ENCODE measurements at places on chromosomes 2 and 18.

GRCh38 chr2:23635442-23636340 lies 250.7 kb downstream of the KLHL29 start:
- DNase-seq = no peak

GRCh38 chr18:51614033-51614432 lies 416.6 kb upstream of the MEX3C start:
- DNase-seq = peak; percentile 24

DNA sequence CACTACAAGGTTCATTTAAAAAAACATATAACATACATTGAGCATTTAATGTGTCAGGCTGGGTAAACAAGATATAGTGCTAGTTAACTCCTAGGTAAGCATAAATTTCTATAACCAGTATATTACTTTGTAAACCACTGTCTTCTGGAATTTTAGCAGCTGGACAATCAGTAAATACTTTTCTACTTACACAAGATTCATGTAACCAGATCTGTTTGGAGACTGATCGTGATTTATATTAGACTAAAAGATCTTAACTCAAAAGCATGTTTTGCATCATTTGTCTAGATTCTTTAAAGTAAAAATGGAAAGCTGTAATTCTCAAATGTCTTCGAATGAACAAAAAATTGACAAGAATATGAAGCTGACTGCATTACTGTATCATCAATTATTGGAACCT lies 941 bp upstream of the SGO2 start:
- DNase-seq = no peak

DNA sequence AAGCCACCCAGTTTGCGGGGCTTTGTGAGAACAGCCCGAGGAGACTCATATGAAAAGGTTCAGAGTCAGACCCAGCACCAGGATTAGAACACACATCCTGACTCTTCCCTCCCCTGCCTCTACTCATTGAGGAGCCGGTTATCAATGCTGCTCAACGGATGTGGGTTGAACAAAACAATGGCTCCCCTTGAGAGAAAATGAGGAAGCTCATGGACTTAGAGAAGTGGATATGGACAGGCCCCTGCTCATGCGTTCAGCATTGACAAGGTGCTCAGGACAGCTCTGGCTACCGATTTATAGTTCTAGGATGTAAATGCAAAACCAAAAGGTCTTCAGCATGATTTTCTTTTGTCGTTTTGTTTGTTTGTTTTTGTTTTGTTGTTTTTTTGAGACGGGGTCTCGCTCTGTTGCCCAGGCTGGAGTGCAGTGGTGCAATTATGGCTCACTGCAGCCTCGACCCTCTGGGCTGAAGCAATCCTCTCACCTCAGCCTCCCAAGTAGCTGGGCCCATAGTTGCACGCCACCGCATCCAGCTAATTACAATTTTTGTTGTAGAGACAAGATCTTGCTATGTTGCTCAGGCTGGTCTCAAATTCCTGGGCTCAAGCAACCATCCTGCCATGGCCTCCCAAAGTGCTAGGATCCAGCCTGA lies 32.0 kb upstream of the AGAP1 start:
- no peak for DNase-seq

GRCh38 chr18:46461993-46462392 lies 195.0 kb downstream of the LOXHD1 start:
- no peak for DNase-seq

DNA sequence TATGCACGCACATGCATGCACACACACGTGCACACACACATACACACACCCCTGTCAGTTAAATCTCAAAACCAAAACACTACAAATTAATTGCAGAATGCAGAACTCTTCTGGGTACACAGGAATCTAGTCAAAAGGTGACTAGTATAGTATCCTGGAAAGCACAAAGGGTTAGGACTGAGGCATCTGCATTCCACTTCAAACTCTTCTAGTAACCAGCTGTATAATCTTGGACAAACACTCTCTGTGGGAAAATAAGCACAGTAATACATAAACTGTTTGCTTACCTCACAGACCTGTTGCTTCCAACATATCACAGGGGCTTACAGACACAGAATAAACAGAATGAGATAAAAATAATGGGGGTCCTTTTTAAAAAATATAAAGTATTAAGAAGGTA lies 49.1 kb downstream of the TTC21B start:
- DNase-seq = no peak

DNA sequence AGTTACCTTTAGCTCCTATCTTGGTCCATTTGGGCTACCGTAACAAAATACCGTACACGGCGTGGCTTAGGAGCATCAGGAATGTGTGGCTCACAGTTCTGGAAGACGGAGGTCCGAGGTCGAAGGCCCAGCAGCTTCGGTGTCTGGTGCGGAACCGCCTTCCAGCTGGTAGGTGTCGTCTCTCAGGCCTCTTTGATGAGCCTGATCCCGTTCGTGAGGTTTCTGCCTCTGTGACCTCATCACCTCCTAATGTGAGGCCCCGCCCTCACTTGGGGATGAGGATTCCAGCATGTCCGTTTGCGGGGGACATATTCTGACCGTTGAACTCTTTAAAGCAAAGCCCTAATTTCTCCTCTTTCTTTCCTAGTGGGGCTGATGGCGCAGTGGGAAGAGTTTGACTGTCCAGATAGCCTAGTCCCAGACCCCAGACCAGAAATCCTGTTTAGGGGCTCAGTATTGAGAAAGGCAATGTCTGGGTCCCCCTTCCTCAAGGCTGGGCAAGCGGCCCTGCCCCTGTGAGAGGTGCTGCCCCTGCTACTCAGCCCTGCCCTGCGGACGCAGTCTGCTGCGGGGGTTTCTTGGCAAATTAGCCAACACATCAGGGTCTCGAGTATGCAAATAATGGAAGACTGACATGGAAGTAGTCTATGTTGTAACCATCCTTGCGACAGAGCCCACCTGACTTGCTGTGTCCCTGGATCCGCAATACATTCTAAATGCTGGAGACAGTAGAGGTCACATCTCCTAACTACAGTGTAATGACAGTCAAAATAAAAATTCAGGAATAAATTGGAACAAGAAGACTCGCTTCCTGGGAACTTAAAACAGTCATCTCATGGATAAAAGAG lies 128.0 kb downstream of the ASB1 start:
- DNase-seq = no peak

DNA sequence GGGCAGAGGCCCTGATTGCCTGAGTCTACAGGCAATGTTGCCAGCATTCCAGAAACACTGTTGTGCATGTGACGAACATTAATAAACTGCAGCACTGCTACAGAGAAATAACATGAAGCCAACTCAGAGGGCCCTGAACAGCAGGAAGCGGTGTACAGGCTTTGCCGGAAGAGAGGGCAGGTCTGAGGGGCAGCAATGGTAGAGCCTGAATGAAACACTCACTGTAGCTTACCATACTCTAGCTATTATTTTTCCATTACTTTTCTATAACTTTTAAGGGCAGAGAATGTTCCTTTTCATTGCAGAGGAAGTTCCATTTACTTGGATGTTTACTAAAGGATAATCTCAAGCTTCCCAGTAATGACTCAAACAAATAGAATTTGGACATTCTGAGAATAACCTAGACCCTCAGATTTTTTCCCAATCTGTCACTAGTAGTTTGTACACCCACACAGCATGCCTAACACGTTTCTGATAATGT lies 150.4 kb downstream of the MTX2 start:
- no peak for DNase-seq

GRCh38 chr18:75052475-75052874 lies 156.5 kb downstream of the PTGR3 start:
- no peak for DNase-seq

GRCh38 chr2:121650315-121650930 lies 1.2 kb upstream of the CLASP1 start:
- no peak for DNase-seq

GRCh38 chr2:200812122-200813022 lies 662 bp downstream of the BZW1 start:
- peak; percentile 45 for DNase-seq

DNA sequence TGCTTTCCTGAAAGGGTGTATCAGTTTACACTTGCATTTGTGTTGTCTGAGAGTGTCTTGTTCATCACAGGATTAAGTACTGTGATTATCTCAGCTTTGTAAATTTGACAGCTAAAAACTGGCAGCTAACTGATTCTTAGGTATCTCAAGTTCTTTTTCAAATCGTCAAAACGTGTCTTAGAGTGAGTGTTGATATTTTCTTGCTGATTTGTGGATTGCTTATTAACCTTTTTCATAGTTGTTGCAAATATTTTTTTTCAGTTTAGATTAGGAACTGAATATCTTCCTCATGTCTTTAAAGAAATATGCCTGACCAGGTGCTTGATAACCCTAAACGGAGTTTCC lies 41.9 kb downstream of the LRRFIP1 start:
- DNase-seq = no peak

- no peak for DNase-seq
Observed at GRCh38 chr2:69701100-69701945, 40.6 kb upstream of the ANXA4 start.

DNA sequence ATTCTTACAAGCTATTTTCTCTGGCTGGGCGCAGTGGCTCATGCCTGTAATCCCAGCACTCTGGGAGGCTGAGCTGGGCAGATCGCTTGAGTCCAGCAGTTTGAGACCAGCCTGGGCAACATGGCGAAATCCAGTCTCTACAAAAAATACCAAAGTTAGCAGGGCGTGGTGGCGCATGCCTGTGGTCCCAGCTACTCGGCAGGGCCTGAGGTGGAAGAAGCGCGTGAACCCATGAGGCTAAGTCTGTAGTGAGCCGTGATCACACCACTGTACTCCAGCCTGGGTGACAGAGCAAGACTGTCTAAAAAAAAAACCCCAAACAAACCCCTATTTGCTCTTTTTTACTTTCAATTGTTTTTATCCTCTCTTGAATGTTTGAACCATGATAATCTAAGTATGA lies 37.0 kb downstream of the PPP4R1 start:
- DNase-seq = no peak

DNA sequence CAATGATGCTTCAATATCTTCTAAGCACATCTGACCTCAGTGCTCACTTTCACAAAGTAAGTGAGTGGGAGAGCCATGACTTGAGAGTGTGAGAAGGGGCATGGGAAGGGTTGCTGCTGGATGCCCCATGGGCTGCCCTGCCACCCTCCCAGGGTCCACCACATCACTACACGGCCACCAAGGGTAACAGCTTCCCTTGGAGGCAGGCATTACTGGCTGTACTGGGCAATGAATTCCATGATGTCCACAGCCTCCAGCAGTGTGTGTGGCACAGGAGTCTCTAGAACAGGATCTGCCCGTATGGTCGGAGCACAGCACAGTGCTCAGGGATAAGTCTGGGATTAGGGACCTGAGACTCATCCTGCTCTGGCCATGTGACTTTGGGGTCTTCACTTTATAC lies 481.0 kb upstream of the MYT1L start:
- no peak for DNase-seq

- DNase-seq = no peak
Observed at GRCh38 chr2:48900321-48901014, 144.9 kb upstream of the LHCGR start.

GRCh38 chr2:160338901-160339685 lies 139.0 kb upstream of the ITGB6 start:
- DNase-seq = no peak

- DNase-seq = no peak
Observed at GRCh38 chr2:188380280-188380679, 88.6 kb downstream of the GULP1 start.

DNA sequence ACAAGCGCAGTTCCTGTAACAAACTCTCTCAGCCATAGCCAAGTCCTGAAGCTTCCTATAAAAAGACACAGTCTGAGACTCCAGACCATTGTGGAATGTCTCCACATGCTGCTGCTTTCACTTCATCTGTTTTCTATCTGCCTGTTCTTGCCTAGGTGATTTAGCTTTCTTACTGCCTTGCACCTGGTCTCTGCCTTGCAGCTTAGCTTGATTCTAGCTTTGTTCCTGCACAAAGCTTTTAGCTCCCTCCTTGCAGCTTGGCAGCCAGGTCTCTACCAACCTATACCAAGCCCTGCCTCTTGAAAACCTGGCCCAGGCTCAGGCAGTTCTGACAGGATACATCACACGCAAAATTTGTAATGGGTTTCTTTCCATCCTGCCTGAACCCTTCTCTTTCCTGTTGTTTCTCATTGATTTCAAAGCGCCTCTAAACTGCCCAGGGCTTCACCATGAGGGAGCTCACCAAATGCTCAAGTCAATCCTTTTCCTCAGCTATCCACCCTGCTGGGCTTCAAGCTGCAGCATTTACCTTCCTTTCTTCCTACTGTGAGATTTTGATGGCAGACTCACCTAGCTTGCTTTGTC lies 941.3 kb upstream of the NXPH2 start:
- DNase-seq = no peak

DNA sequence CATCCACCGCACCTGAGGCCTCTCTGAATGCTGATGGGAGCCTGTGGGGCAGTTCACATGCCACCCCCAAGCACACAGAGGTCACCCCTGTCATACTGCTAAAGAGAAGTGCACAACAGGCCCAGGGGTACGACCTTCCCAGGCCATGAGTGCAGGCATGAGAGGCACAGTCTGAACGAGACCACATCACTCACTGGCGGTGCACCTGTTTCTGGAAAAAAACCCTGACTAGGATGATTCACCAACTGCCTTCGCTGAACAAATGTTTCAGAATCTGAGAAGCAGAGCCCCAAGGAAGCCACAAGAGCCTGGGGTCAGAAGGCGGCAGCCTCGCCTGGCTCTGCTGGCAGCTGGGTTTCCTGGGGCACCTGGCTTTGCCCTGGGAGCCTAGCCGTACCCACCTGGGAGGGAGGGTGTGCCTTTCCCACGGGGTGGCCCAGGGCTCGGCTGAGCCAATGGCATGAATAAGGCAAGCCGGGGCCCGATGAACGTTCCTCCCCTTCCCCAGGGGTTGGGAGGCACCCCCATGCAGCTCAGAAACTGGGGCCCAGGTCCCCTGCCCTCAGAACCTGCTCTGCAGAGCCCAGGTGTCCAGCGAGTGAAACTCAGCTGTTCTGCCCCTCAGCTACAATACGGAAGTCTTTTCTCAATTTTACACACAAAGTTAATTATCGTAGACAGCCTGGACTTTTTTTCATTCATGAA lies 73.8 kb downstream of the HDAC4 start:
- DNase-seq = no peak

DNA sequence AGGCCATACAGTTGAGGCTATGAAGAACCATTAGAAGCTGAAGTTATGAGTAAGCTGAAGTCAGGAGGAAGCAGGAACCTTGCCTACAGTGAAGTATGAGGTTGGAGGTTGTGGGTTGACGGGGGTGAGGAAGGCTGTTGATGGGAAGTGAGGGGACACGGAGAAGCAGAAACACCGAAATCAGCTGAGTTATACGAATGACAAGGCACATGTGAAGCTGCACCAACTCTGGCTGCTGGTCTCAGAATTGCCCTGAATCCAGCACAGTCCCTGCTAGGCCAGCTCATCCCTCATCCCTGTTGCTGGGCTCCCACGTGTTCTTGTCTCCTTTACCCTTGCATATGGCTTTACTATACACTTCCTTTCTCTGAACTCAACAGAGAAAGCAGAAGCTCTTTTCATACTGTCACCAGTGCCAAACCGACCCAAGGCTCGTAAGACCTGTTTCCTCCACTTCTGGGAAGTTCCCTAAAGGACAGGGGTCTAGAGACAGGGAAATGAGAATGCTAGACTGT lies 9.2 kb upstream of the TMEM247 start:
- DNase-seq = no peak

GRCh38 chr2:43190311-43191052 lies 35.9 kb downstream of the ZFP36L2 start:
- DNase-seq = no peak

Data from breast epithelium (tissue), 4 donors.